ENCODE measurements at places on chromosomes 2 and 18.

- H3K4me1 ChIP-seq, result peaks cover 4% of the 10 kb centered on the region
- no peak overlapping the region for H3K4me3 ChIP-seq
- no peaks in the 10 kb centered on the region for H3K36me3 ChIP-seq
- no peaks in the 10 kb centered on the region for H3K27me3 ChIP-seq
Measured at GRCh38 chr2:43040084-43040854, 186.1 kb downstream of the ZFP36L2 start.

DNA sequence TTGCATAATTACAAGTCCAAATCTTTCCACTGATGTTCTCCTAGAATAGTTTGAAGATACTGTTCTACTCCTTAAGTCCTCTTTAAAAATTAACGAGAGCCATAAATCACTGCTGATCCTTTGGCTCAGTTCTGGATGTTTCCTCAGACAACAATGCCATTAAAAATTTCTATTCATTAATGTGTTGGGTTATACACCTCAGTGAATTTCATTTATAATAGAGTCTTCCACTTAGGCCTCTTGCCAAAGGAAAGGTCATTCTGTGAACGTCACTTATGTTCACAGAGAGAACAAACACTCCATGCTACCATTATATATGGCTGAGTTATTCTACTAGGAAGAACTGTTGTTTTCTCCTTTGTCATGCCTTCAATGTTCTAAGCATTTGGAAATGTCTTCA is 1472.3 kb upstream of the CELF4 start:
- no peaks in the 10 kb centered on the region for H3K4me1 ChIP-seq
- no peak overlapping the region for H3K4me3 ChIP-seq
- H3K27ac ChIP-seq, result no peak overlapping the region

DNA sequence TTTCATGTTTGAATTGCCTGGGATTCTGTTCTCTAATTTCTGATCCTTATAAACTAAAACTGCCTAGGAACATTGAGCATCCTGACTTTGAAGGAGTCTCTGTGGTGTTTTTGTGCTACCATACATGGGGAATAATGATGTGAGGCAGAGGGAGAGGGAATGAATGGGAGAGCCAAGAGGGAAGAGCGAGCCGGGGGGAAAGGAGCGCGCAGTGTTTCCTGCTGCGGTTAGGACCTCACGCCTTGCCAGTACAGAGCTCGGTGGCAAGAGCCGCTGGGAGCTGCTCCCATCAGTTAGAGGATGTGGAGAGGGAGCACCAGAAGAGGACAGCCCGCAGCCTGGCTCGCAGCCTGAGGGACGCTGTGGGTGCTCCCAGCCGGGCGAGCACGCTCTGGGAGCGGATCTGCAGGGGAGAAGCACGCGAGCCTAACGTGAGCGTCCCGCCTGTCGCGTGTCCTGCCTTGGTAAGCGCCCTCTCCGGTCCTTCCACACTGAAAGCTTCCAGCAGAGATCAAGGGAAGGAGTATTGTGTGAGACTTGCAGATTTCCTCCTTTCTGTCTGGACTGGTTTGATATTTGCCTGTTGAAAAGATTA is 114.7 kb downstream of the FAM210A start:
- peak overlapping the region; percentile 65 for H3K27ac ChIP-seq
- peaks cover 16% of the 10 kb centered on the region for H3K4me1 ChIP-seq
- DNase-seq, result no peak

DNA sequence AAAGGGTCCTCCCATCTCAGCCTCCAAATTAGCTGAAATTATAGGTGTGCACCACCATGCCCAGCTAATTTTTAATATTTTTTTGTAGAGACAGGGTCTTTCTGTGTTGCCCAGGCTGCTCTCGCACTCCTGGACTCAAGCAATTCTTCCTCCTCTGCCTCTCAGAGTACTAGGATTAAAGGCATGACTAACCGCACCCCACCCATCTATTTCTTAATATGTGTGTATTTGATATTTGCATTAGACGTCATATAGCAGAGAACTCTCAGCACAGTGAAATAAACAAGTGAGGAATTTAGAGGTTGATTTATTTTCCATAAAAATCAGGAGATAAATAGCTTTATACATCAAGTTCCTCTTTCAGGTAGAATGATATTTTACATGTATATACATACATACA is 213.5 kb downstream of the FSIP2 start:
- DNase-seq, result no peak
- H3K27ac ChIP-seq, result no peak overlapping the region
- H3K27me3 ChIP-seq, result no peaks in the 10 kb centered on the region

- no peaks in the 10 kb centered on the region for H3K27me3 ChIP-seq
- DNase-seq, result no peak
- no peaks in the 10 kb centered on the region for H3K4me1 ChIP-seq
- no peak overlapping the region for H3K27ac ChIP-seq
Measured at GRCh38 chr2:2569836-2570235, 238.8 kb upstream of the MYT1L start.

DNA sequence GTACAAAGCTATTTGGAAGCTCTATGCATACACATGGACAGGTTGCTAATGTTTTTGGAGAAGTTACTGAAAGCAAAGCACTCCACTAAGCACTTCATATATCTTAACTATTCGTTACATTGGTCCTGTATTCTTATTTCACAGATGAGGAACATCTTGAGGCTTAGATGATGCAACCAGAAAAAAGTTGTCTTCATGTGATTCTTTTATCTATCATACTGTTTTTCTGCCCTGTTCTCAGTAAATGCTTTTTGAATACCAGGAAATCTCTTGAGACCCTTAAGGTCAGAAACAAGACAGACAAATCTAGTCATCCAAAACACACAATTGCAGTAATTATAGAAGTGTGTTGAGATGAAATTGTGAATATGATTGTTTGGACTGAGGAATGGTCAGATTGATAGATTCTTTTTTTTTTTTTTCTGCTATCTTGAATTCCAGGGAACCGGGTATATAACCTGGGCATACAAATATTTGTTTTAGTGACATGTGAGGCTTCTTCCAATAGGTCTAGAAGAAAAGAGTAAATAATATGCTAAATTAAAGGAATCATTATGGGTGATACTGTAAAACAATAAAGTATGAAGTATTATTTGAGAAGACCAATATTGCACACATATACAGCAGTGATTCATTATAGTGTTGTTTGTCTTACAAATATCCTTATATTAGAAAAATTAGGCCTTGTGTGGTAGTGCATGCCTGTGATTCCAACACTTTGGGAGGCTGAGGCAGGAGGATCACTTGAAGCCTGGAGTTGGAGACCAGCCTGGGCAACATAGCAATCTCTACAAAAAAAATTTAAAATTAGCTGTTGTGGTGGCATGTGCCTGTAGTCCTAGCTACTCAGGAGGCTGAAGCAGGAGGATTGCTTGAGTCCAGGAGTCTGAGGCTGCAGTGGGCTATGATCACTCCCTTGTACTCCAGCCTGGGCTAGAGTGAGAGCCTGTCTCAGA is 33.7 kb downstream of the EHBP1 start:
- no peaks in the 10 kb centered on the region for H3K27me3 ChIP-seq
- H3K4me3 ChIP-seq, result no peak overlapping the region
- no peak overlapping the region for H3K27ac ChIP-seq
- no peaks in the 10 kb centered on the region for H3K36me3 ChIP-seq

- no peak for DNase-seq
- H3K36me3 ChIP-seq, result no peaks in the 10 kb centered on the region
- H3K27me3 ChIP-seq, result no peaks in the 10 kb centered on the region
- H3K27ac ChIP-seq, result no peak overlapping the region
- H3K4me3 ChIP-seq, result no peak overlapping the region
Measured at GRCh38 chr18:77393519-77393918, 143.9 kb downstream of the GALR1 start.

DNA sequence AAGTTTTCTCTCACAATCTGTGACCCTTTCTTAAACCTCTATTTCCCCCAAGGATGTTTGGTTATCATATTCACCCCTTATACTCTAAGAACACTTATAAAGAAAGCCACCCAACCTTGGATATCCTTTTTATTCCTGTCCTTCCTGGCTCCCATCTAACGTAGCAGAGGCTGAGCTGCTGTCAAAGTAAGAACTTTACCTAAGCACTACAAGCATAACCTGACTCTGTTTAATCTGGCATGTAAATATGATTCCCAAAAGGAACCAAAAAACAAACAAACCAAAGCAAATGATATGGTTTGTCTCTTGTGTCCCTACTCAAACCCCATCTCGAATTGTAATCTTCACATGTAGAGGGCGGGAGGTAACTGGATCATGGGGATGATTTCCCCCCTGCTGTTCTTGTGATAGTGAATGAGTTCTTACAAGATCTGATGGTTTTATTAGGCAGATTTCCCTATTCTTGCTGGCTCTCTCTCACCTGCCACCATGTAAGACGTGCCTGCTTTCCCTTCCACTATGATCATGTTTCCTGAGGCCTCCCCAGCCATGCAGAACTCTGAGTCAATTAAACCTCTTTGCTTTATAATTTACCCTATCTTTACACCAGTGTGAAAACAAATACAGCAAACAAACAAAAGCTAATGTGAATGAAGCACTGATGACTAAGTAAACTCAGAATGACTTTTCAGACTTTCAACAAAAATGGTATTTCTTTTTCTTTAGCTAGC is 72.7 kb upstream of the SPOPL start:
- no peaks in the 10 kb centered on the region for H3K27me3 ChIP-seq
- no peak overlapping the region for H3K27ac ChIP-seq
- H3K4me3 ChIP-seq, result no peak overlapping the region

DNA sequence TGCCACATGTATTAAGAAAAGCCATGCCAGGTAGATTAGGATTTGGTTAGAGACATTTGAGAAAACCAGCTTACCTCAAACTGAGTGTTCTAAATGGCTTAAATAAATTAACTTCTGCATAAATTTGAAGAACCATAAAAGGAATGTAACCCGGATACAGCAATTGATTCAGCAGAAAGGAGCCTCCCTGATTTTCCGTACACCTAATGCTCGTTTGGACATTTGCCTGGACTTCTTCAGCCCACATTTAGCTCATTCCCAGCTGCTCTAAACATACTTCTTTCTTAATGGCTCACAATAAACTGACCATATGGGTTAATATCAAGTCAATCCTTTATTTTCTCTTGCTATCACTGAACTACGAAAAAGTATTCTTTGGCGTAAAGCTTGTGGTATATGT is 392.4 kb downstream of the ZNF516 start:
- no peaks in the 10 kb centered on the region for H3K27me3 ChIP-seq
- H3K27ac ChIP-seq, result no peak overlapping the region
- H3K4me1 ChIP-seq, result no peaks in the 10 kb centered on the region
- no peak overlapping the region for H3K4me3 ChIP-seq
- no peaks in the 10 kb centered on the region for H3K36me3 ChIP-seq

DNA sequence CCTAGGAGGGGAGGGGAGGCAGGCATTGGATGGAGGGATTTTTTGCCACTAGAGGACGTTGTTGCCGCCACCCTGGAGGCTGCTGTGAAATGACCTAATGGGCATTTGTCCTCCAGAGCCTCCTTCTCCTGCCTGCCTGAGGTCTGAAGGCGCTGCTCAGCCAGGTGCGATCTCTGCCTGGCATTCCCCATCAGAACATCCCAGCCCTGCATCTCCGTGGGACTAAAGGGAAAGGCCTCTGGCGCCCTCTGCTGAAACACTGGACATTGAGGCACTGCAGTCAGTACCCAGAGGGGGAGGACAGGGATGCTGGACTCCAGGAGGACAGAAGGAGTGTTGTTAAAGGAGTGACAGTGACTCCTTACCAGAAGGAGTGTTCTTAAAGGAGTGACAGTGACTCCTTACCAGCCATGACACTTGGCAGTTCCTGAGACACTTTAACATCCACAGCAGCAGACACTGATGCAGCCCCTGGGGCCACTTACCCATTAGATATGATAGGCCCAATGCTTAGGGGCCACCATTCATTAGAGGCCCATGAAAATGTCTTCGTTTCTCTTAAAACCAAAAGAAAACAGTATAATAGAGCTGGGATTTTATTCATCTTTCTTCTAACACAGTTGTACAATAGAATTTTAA is 17.0 kb downstream of the THNSL2 start:
- no peak overlapping the region for H3K27ac ChIP-seq
- H3K4me1 ChIP-seq, result no peaks in the 10 kb centered on the region
- H3K27me3 ChIP-seq, result no peaks in the 10 kb centered on the region
- DNase-seq, result peak; percentile 80

GRCh38 chr2:110773401-110773921 is 41.1 kb downstream of the ACOXL start:
- peak; percentile 10 for DNase-seq
- H3K36me3 ChIP-seq, result no peaks in the 10 kb centered on the region
- peaks cover 15% of the 10 kb centered on the region for H3K4me1 ChIP-seq
- no peak overlapping the region for H3K27ac ChIP-seq
- no peaks in the 10 kb centered on the region for H3K27me3 ChIP-seq

GRCh38 chr2:2007551-2008501 is 263.5 kb upstream of the PXDN start:
- H3K36me3 ChIP-seq, result no peaks in the 10 kb centered on the region
- no peaks in the 10 kb centered on the region for H3K27me3 ChIP-seq
- DNase-seq, result no peak
- H3K27ac ChIP-seq, result no peak overlapping the region

DNA sequence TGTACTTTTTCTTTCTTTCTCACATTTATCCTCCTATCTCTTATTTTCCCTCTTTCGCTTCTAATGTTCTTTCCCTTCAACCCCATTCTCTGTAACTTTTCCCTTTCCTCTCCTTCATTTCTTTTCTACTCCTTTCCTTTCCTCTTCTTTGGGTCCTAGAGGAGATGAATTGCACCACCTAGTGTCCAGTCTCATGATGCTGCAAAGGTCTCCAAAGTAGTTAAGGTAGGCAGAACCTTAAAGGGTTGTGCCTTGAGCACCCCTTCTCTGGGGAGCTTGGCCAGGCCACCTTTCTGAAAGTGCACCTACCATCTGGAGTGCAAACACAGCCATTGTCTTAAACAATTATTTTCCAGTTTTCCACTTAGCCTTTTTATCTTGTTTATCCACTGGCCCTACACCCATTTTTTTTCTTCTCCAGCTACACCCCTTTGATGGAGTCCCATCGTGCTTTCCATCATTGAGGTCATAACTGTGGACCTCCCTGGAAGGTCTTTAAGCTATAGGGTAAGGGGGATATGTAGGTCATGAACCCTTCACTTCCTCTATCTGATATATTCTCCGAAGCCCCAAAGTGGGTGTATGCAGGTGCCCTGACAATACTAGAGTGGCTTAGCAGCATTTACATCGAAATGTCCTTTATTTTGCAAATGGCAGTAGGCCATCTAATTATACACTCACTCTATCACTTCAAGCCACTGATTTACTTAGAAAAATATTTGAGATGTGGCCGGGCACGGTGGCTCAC is 155.9 kb downstream of the ESCO1 start:
- H3K4me1 ChIP-seq, result no peaks in the 10 kb centered on the region
- H3K27ac ChIP-seq, result no peak overlapping the region
- DNase-seq, result peak; percentile 11

DNA sequence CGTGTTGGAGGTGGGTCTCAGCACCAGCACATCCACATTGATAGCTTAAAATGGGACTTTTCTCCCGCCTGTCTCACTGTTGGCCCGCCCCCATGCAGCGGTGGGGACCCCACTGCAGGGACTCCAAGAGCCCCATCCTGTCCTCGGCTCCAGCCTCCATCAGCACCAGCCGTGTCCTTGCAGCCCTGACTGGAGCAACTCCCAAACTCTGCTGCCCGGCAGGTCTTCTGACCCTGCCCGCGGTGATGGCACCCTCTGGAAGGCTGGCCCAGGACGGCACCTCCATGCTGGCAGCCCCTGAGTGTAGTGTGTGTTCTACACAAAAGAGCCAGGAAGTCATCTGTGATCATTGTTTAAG is 41.6 kb upstream of the KCNG2 start:
- H3K27ac ChIP-seq, result no peak overlapping the region
- no peak for DNase-seq
- no peak overlapping the region for H3K4me3 ChIP-seq

GRCh38 chr2:230008708-230009066 is 60.0 kb downstream of the SLC16A14 start:
- no peak overlapping the region for H3K4me3 ChIP-seq
- H3K27me3 ChIP-seq, result no peaks in the 10 kb centered on the region
- H3K36me3 ChIP-seq, result no peaks in the 10 kb centered on the region
- H3K4me1 ChIP-seq, result peaks cover 7% of the 10 kb centered on the region
